ENCODE measurements at places on chromosomes 6 and 20. TPM values are rescaled to one million over a fixed set of nuclear protein-coding genes. Genes with fewer than 3 reads are reported as not detected.
A peak's percentile ranks its signal among the peaks of the same experiment; 100 is the strongest.

GRCh38 chr6:140427842-140428241, 1053.4 kb upstream of the CITED2 start:
- no peak for DNase-seq

DNA sequence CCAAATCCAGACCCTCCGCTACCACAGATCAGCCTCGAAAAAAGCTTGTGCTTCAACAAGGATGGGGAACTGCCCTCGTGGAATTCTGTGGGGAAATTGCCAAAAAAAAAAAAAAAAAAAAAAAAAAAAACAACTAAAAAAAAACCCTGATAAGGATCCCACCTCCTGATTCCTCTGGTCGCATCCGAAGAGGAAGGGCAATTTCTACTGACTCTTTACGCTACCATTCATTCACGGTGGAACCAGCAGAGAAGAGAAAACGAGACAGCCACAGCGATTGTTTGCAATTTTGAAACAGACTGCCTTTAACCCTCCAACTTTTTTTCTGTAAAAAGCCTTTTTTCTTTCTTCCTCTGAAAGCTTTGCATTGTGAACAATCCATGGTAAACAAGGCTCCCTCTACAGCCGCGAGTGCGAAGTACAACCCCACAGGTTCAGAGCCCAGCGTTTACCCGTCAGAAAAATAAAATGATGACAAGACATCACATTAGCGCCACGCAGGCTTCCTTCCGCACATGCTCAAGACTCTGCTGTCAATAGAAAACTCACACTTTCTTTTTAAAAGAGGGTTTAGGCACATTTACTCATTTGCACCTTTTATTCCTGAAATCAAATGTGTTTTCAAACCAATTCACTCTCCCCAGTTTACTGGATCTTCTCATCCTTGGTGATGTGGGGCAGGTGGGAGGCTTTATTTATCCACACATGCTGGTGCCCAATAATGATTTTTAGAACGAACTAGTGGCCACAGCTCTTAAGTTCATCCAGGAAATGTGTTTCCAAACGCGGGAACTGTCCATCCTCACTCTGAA, 100.0 kb downstream of the NOL4L start:
- DNase-seq: peak; percentile 91

DNA sequence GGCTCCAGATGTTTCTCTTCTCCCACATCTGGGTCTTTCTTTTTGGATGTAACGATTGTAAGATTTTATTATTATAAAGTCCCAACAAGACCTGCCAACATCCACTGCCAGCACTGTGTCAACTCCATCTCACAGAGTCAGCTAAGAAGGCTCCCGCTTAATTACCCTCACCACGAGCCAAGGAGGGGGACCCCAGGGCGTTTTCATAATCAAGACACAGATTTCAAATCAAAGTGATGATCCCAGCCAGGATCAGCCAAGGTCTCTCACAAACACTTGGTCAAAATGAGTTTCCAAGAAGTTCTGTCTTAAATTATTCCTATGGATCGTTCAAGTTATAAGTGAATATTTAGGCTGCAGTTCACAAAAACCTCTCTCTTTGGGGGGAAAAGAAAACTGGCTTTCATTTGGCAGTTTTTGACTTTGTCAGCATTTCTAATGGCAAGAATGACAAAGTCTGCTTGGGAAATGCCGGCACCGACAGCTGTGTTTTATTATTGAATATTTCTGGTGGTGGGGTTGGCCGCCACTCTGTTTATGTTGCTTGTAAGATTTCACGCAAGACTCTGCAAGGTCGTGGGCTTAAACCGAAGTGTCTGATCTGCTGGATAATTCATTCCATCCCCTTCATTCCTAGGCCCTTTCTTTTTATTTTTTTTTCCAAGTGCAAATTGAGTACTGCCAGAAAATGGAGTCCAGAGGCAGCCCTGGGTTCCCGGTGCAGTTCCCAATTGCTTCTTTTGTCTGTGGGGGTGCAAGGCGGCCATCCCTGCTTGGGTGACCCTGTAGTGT, 170.2 kb upstream of the PMEPA1 start:
- DNase-seq: no peak

The NKAIN2 gene
- not detected for total RNA-seq

The RBM24 gene
- not detected for total RNA-seq

Measured in activated CD4-positive, alpha-beta memory T cell treated with anti-CD3 and anti-CD28 coated beads for 36 hours (primary cell).